ENCODE measurements at places on chromosomes 7 and 10.

- H3K4me1 ChIP-seq = peaks cover 12% of the 10 kb centered on the region
- no peak for DNase-seq
- no peak overlapping the region for H3K4me3 ChIP-seq
- H3K27me3 ChIP-seq = no peaks in the 10 kb centered on the region
- no peak overlapping the region for H3K27ac ChIP-seq
These were observed 199.7 kb downstream of the BMPER start for GRCh38 chr7:34104992-34105391.

DNA sequence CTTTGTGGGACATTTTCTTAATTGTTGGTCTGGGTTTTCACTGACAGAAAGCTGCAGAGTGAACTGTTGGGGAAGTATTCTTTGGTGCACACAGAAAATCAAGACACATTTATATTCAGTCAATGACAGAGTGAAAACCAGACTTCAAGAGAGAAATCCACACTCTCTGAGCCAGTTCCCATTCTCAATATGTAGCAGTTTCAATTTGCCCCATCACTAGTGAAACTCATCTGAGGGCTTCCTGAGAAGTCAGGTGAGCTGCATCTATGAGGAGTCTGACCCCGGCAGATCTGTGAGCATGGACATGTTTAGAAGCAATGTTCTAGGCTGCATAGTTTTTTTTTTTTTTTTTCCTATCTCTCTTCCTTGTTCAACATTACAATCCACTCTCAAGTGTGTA is 163.7 kb upstream of the AHR start:
- H3K27me3 ChIP-seq = no peaks in the 10 kb centered on the region
- no peak for DNase-seq
- H3K4me3 ChIP-seq = no peak overlapping the region
- H3K4me1 ChIP-seq = no peaks in the 10 kb centered on the region
- no peak overlapping the region for H3K27ac ChIP-seq

GRCh38 chr7:1057416-1058291 is 13.3 kb downstream of the GPR146 start:
- no peak overlapping the region for H3K27ac ChIP-seq
- peaks cover 17% of the 10 kb centered on the region for H3K4me1 ChIP-seq
- no peaks in the 10 kb centered on the region for H3K36me3 ChIP-seq

DNA sequence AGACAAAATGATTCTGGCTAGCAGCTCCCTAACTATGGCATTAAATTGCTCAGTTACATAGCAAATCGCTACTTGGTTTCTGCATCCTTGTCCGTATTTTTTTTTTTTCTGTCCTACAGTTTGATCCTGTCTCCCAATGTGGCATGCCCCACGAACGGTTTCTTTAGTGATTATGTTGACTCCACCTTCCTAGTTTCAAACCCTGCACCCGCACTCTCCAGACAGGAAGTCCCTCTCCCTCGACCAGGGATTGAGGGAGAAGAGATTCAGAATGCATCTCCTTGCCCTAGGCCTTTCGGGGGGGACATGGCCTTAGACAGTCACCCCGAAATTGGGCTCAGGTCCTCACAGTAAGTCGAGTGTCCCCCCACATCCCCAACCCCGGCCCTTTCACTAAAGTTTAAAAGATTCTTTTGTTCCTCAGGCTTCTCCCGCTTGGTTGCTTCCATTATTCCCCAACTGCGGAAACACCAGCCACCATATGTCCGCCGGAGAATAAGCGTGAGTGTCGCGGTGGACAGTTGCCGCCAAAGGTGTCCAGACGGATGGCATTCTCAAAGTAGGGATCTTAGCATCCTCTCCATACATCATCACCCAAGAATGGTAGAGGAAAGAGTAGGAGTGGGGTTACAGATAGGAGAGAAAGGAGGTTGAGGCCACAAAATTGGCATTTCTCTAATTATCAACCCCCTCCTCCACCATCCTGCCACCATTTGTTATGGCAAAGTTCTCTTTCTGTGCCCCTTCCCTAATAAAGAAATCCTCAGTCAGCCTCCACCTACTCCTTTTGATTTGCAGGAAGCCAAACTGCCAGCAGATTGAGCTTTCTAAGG is 7.3 kb downstream of the EVX1 start:
- H3K4me3 ChIP-seq = no peak overlapping the region
- no peaks in the 10 kb centered on the region for H3K36me3 ChIP-seq
- peaks cover 38% of the 10 kb centered on the region for H3K4me1 ChIP-seq
- no peak for DNase-seq
